ENCODE measurements at places on chromosomes 12 and 14.
A peak's percentile ranks its signal among the peaks of the same experiment; 100 is the strongest.

GRCh38 chr12:47383942-47384341 lies 304.2 kb upstream of the AMIGO2 start:
- no peak for DNase-seq

GRCh38 chr12:9081667-9082427 lies 33.9 kb downstream of the A2M start:
- DNase-seq, result no peak

- DNase-seq, result no peak
Measured at GRCh38 chr14:58747181-58747580, 109.4 kb downstream of the DACT1 start.

DNA sequence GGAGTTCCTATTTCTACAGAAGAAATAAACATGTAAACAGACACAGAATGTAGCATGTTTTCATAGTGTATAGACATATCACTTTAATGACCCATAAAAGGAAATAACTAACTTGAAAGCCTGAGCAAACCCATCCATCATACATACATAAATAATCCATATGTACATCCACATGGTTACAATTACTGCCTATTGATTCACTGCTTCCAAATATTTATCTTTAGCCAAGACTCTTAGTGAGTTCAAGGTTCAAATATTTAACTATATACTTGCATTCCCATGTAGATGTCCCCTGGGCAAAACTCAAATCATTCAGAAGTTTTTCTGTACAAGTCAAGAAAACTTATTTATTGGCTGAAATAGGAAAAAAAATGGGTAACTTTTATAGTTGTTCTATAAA lies 95.4 kb downstream of the CCER1 start:
- DNase-seq, result no peak

GRCh38 chr12:14403711-14404196 lies 38.3 kb downstream of the ATF7IP start:
- no peak for DNase-seq

GRCh38 chr12:31217356-31218130 lies 108.4 kb downstream of the SINHCAF start:
- DNase-seq, result no peak

DNA sequence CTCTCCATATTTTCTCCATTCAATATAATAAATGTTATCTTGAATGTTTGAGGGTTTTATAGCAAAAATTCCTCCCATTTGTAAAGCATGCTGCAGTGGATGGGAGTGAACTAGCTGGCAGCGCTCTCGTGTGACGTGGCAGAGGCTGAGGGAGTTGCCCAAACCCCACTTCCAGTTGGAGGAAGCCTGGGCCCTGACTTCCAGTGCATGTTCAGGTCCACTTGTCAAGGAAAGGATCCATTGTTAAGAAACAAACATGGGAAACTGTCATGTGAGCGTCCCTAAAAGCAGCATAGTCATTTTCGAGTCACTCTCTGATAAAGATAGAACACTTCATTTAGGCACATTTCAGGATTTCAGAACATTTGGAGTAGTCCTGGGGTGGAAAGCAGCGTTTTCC lies 116.6 kb downstream of the SLC25A47 start:
- DNase-seq, result peak; percentile 46

DNA sequence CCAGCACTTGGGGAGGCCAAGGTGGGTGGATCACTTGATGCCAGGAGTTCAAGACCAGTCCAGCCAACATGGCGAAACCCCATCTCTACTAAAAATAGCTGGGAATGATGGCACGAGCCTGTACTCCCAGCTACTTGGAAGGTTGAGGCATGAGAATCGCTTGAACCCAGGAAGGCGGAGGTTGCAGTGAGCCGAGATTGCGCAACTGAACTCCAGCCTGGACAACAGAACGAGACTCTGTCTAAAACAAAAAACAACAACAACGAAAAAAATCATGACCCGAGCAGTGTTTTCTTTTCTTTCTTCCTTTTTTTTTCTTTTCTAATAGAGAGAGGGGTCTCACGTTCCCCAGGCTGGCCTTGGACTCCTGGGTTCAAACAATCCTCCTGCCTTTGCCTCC lies 3.5 kb upstream of the CSRNP2 start:
- no peak for DNase-seq

DNA sequence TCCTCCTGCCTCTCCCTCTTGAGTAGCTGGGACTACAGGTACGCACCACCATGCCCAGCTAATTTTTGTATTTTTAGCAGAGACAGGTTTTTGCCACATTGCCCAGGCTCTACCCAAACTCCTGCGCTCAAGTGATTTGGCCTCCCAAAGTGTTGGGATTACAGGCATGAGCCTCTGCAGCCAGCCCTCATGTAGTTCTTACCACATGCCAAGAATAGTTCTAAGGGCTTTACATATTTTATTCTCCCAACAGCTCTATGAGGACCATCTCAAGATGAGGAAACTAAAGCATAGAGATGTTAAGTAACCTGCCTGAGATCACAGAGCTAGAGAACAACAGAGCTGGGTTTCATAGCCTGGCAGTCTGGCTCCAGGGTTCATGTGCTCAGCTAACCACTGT lies 37.9 kb upstream of the ALDH2 start:
- no peak for DNase-seq

GRCh38 chr12:25675808-25676207 lies 122.7 kb upstream of the LMNTD1 start:
- DNase-seq, result no peak

GRCh38 chr14:38432186-38432585 lies 176.3 kb upstream of the CLEC14A start:
- no peak for DNase-seq

DNA sequence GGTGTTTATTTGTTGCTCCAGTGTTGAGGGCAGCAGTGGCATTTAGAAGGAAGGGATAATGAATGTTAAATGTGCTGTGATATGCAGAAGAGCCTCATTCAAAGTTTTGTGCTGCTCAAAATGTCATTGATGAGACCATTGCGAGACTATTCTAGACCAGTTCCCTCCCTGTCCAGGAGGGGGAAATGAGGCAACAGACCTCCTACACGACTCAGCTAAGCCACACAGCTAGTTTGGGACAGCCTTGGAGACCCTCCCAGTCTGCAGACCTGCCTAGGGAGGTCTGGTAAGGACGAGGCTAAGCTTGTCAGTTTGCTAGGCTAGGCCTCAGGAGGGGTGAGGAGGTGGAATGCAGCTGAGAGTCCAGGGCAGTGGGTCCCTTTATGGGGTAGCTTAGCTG lies 116.0 kb downstream of the NRXN3 start:
- no peak for DNase-seq

GRCh38 chr12:20429852-20430251 lies 61.5 kb downstream of the PDE3A start:
- DNase-seq, result no peak

GRCh38 chr12:79766705-79767464 lies 76.1 kb upstream of the PAWR start:
- no peak for DNase-seq
